ENCODE measurements at places on chromosomes 6 and 20.

GRCh38 chr20:32610472-32611218, 25.5 kb upstream of the NOL4L start:
- DNase-seq, result no peak

DNA sequence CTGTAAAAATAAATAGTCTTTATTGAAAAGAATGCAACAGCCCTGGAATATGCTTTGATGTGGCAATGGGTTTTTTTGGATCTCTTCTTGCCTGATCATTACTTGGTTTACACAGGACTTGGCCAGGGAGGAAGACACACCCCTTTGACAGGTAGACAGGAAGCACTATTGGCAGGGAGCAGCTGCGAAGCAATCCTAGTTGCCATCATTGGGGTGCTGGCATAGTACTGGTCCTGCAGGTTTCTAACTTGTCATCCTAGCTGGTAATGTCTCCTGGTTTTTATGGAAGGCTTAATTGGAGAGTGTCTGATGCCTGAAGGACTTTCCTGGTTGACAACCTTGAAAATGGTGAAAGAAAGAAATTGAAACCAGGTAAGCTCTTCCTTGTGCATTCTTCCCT, 71.2 kb upstream of the CCN6 start:
- no peak for DNase-seq

GRCh38 chr6:133314947-133315346, 73.8 kb downstream of the EYA4 start:
- no peak for DNase-seq

DNA sequence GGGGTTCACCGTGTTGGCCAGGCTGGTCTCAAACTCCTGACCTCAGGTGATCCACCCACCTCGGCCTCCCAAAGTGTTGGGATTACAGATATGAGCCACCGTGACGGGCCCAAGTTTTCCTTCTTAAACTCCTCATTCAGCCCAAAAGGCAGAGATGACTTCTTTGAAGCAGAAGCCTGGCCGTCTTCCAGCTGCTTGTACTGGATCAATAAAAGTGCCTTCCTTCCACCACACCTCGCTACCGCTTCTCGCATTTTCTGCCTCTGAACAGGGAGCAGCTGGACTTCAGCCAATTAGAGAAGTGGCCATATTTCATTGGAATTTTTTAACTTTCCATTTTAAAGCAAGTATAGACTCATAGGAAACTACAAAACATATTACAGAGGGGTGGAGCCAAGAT, 241.1 kb downstream of the PREX1 start:
- DNase-seq, result no peak

- DNase-seq, result no peak
These were observed 91.2 kb downstream of the MAP3K5 start for GRCh38 chr6:136701045-136701444.

DNA sequence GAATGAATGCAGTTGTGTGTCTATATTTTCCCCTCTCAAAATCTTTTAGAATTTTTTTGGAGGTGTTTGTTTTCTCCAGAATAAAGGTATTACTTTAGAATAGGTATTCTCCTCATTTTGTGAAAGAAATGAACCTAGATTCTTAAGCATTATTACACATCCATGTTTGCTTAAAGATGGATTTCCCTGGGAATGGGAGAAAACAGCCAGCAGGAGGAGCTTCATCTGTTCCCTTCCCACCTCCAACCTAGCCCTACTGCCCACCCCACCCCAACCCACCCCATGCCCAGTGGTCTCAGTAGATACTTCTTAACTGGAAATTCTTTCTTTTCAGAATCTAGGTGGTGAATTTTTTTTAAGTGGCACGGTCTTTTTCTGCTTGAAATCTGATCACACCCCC, 127.8 kb downstream of the CD109 start:
- DNase-seq, result no peak

DNA sequence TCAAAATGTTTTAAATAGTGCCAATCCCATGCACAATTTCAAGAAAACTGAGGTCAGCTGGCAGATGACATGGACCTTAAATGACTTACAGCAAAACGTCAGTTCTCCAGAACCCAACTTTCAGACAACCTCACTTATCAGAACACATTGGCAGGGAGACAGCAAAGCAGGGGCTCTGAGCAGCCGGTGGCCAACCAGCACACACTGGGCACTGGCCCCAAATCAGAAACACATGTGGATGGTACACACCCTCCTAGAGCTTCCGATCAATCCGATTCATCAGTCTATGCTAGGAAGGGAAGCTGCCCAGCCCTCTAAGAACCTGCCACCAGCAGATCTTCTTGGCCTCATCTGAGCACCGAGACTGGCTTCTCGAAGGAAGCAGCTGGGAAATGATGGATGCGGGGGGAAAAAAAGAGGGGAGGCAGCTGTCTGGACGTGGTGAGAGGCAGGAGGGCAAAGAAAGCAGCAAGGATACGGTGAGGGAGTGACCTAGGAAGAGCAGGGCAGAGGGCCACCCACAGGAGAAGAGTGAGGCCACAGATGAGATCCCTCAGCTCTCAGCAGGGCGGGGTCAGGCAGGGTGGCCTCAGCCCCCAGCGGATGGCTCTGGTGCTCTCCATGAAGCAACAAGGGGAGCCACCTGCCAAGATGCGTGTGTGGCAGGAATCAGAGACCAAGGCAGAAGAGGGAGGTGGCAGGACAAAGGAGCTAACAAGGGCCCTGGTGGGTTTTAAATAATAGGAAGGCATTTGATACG, 32.9 kb downstream of the TAF4 start:
- DNase-seq, result no peak

- no peak for DNase-seq
These were observed 28.7 kb downstream of the LAMA4 start for GRCh38 chr6:112225691-112226090.

GRCh38 chr20:4795394-4795793, 73.7 kb downstream of the PRND start:
- DNase-seq, result peak; percentile 60

GRCh38 chr6:34718976-34719375, 22.4 kb upstream of the ILRUN start:
- DNase-seq, result no peak

DNA sequence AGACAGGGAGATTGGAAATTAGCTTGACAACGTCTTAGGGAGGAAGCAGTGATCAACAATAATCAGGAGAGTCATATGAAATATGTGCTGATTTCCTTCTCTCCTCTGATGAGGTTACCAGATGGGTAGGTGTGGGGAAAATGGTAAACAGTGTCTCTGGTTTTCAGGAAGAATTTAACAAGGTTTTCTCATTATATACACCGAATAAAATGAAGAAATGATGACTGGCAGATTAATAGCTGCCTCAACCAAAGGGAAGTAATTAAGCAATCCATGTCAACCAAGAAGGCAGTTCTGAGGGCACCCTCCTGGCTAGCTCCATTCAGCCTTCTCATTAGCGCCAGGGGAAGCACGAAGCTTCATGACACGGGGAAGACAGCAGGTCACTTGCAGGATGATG, 12.7 kb upstream of the RAMACL start:
- no peak for DNase-seq

DNA sequence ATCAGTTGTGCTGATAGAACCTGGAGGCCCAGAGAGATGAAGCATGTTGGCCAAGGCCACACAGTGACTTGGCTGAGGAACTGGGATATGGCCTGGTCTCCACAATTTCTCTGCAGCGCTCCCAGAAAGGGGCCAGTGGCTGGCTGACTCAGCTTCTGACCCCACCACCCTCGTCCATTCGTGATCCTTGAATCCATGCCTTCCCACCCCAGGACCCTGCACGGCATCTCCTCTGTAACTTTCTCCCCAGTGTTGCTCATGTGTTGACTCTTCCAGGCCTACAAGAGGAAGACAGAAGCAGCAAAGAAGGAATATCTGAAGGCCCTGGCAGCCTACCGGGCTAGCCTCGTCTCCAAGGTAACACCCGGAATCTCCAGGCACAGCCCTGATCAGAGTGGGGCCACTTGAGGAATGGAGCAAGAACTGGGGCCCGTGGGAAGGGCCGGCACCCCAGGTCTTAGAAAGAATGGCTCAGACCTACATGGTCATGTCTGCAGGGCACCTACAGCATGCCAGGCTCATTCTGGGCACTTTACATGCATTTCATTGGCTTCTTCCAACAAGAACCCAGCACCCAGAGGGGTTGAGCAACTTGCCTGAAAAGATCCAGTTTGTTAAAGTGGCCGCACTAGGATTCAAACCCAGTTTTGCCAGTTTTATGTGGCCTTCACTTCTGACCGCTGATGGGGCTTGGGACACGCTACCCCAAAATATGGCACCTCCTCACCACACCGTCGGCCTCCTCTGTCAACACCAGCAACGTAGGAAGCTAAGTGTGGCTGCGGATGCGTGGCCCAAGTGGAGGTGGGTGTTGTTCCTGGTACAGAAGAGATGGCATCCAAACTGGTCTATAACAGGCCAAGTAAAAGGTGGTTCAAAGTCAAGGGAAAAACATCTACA, 122.2 kb downstream of the JPH2 start:
- DNase-seq, result no peak

DNA sequence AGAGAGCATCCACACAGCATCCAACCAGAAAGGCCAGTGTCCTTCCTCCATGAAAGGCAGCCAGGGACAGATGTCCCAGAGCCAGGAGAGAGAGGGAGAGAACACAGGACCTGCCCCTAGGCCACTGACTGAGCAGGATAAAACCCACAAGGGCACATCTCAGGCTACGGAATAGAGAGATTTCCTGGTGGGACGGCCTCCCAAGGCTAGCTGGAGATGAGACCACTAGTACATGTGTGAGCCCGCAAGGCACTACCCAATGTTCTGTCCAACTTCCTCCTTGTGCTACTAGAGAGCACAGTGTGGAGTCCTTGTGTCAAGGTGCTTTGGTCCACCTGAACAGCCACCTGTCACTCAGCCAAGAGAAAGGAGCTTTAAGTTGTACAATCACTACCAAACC, 44.2 kb downstream of the PLCG1 start:
- no peak for DNase-seq

GRCh38 chr6:150297327-150298029, 71.3 kb upstream of the IYD start:
- DNase-seq, result no peak

DNA sequence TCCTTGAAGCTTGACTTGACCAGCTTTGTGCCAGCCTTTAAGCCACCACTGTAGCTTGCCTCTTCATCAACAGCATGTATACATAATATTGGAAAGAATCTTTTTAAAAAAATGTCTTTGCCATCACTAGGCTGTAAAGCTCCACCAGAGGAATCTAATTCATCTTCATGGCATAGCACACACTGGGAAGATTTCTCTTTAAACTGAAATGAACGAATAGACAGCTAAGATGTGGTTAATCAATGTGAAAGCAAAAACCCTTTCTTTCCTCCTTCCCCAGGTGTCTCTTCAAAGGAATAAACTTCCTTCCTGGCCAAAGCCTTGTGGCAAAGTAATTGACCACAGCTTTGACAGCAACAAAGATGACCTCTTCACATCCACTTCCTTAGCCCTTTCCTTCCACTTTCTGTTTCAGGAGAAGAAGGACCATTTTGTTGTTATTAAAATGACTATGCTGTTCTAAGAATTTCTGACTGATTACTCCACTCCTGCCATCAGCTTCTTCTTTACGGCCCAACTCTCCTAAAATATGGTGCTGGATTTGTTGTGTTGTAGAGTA, 428.7 kb upstream of the SOX4 start:
- DNase-seq, result no peak

DNA sequence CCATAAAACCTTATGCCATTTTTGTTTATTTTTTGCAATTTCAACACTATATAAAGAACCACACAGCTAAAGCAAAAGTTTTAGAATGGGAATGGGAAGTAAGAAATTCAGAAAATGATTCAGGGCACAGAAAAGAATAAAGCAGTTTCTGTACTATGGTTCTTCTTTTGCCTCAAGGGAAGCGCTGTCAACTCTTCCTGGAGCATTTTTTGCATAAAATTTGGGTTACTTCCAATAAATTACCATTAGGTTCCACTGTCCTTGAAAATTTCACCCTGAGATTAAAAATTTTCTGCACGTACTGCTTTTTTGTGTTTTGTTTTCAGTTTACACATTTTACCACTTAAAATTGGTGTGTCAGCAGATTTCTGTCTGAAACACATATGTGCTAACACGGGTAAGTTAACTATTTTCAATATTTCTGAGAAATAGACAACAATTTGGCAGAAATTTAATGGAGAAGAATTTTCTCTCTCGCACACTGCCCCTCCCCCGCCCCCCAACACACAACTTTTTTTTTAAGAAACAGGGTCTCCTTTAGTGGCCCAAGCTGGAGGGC, 79.6 kb downstream of the ADAT2 start:
- DNase-seq, result no peak

DNA sequence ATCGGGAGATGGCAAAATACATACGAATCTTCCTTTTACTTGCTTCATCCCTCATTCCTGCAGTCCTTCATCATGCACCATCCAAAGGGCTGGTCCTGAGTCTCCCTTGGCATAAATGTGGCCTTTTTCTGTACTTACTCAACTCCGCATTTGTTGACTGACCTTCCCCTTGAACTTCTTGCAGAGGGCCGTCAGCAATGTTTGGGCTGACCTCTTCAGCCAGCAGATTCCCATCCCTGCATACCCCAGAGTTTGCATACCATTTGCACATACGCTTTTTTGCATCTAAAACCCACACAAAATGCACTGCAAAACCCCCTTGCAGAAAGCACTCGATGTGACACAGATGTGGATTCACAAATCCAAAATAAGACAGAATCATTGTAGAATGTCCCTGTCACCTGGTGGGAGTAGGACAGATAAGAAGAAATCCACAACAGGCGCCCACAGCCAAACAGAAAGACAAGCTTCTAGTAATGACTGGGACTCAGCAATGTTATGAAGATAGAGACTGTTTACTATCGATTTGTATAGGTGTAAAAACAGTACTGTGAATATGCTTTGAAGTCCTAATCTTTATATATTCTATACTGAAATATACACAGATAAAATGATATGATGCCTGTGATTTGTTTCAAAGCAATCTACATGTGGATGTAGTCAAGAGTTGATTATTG, 45.8 kb downstream of the TBC1D7 start:
- no peak for DNase-seq

GRCh38 chr6:138107752-138108592, 753 bp upstream of the PERP start:
- no peak for DNase-seq

- no peak for DNase-seq
These were observed 32.7 kb upstream of the MAP7 start for GRCh38 chr6:136582711-136583471.

DNA sequence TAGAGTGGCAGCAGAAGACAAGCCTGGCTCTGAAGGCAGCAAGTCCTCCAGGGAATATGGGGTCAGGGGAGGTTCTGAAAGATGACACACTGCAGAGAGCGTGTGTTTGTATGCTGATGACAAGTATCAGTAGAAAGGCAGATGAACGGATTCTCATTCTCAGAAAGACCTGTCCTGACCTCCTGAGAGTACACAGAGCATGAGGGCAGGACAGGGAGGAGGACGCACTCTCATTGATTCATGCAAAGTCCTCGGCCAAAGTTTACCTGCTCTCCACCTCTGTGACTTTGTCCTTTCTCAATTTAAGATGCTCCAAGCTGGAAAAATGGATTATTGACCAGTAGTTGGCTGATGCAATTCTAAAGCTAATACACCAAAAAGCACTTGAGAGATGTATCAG, 156.7 kb downstream of the LPA start:
- no peak for DNase-seq

Data from stimulated activated effector memory CD8-positive, alpha-beta T cell treated with anti-CD3 and anti-CD28 coated beads, Interleukin-12 subunit alpha, Interleukin-12 subunit beta, amount 100 ng/mL, for 72 hours (primary cell).